ENCODE measurements at places on chromosomes 1 and 21.

DNA sequence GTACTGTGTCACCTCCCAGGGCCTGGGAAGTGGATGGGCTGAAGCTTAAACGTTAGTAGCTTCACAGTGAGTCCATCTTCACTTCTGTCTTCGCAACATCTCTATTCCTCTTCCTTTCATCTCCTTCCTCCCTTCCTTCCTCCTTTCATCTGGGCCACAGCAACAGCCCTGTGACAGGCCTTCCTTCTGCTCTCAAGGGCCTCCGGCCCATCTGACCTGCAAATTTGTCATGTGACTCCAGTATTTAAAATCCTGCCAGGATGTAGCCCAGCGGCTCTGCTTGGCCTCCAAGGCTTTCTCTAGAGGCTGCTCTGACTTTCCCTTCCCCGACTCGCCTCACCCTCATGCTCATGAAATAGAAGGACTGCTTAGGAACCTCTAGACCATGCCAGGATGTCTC lies 10.9 kb upstream of the BATF3 start:
- DNase-seq = no peak

DNA sequence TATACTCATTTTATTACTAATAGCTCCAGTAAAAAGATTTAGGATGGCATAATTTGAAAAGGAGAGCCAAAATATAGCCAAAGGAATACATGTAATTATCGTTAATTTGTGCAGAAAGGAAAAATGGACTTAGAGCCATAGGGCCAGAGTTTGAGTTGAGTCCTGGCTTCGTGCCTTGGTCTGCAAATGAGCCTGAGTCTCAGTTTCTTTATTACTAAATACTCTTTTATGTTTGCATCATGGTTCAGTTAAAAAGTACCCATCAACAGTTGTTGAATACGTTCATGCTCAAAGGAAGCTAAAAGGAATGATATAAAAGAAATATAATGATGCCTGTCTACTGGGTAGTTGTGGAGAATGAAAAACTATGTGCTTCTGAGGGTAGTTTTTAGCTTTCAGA lies 155.7 kb upstream of the FAM78B start:
- no peak for DNase-seq

DNA sequence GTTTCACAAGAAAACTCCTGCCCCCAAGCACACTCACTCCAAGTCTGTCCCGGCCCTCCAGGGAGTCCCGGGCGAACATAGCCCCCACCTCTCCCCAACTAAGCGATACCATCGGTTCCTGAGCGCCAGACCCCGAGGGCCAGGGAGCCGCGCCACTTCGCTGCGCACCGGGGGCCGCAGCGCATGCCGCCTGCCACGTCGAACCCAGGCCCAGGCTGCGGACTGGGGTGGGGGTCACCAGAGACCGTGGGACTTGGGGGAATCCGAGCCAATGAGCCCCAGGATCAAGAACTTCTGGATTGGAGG lies 801 bp downstream of the RSPO1 start:
- no peak for DNase-seq

- DNase-seq = no peak
Observed at GRCh38 chr1:85577419-85578320, 2.9 kb upstream of the CCN1 start.

DNA sequence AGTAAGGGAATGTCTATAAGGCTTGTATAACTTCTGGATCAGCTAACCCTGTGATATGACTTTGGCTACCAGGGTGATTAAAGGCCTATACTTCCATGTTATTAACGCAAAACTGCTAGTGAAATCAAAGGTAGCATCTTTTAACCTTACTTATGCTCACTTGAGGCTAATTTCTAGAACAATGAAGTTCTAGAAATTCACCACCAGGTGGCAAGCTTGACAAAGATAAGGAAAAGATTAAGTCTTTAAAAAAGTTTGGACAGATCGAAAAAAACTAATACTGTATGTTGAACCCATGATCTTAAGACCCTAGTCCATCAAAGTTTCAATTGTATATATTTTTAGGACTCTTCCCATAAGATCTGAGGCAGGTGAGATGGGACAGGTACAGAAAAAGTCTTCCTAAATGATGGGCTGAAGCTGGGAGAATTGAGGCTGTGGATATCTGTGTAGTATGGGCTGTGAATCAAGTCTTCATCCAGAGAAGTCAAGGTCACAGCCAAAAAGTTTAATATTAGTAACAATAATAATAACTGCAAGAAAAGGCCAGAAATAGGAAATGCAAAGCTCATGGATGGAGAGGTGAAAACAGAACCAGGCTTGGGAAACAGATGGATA lies 18.8 kb downstream of the KYAT3 start:
- DNase-seq = no peak

GRCh38 chr1:235012436-235013210 lies 116.0 kb downstream of the TOMM20 start:
- DNase-seq = no peak

DNA sequence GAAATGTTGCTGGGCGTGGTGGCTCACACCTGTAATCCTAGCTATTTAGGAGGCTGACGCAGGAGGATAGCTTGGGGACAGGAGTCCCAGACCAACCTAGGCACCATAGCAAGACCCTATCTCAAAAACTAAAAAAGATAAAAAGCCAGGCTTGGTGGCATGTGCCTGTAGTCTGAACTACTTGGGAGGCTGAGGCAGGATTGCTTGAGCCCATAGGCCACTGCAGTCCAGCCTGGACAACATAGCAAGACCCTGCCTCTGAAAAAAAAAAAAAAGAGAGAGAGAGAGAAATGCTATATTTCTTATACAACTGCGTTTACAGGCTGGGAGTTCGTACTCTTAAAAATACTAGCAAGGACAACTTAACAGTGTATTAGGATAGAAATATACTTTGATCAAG lies 46.2 kb upstream of the SPOCD1 start:
- DNase-seq = no peak

GRCh38 chr1:80827666-80828065 lies 973.1 kb upstream of the ADGRL2 start:
- no peak for DNase-seq

GRCh38 chr1:6418668-6419396 lies 887 bp downstream of the HES2 start:
- no peak for DNase-seq

- DNase-seq = peak; percentile 85
Observed at GRCh38 chr1:36824390-36824861, 209.9 kb downstream of the GRIK3 start.

GRCh38 chr1:117696561-117696960 lies 90.7 kb downstream of the TENT5C start:
- no peak for DNase-seq

DNA sequence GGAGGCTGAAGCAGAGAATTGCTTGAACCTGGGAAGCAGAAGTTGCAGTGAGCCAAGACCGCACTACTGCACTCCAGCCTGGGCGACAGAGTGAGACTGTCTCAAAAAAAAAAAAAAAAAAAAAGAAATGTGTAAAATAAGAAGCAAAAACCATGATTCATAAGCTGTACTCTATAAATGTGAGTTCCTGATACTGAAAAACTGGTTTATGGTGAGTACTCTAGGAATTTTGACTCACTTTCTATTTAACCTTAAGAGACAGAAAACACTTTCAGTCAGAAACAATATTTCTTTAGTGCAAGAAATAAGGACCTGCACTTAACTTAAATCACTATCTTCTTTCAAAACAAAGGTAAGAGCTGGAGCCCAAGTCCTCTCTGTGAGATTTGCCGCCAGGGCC lies 19.9 kb upstream of the POU2F1 start:
- DNase-seq = no peak

- DNase-seq = peak; percentile 23
Observed at GRCh38 chr1:246923900-246924299, 7.8 kb downstream of the AHCTF1 start.

DNA sequence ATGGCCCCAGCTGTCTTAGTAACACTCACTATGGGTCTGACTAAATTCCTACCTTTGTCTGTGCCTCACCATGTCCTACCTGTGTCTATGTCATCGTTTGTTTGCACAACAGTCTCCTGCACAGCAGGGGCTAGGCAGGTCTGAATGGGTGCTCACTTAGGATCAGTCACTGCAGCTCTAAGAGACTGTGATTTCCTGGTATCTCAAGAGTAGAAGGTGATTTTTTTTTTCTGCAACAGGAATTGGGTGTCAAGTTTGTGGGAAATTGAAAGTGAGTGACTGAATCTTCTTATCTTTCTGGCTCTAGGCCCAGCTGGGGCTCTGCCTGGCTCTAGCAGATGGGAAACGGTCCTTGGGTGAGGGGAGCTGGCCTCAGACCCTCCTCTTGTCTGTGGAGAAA lies 46.4 kb upstream of the TRABD2B start:
- DNase-seq = no peak

GRCh38 chr1:29853716-29854330 lies 617.5 kb downstream of the PTPRU start:
- DNase-seq = no peak

GRCh38 chr1:155012026-155012546 lies 9.5 kb downstream of the ZBTB7B start:
- DNase-seq = peak; percentile 77

- DNase-seq = no peak
Observed at GRCh38 chr1:16262067-16262466, 25.1 kb upstream of the CPLANE2 start.

GRCh38 chr1:240491796-240492195 lies 120.2 kb downstream of the GREM2 start:
- DNase-seq = no peak

DNA sequence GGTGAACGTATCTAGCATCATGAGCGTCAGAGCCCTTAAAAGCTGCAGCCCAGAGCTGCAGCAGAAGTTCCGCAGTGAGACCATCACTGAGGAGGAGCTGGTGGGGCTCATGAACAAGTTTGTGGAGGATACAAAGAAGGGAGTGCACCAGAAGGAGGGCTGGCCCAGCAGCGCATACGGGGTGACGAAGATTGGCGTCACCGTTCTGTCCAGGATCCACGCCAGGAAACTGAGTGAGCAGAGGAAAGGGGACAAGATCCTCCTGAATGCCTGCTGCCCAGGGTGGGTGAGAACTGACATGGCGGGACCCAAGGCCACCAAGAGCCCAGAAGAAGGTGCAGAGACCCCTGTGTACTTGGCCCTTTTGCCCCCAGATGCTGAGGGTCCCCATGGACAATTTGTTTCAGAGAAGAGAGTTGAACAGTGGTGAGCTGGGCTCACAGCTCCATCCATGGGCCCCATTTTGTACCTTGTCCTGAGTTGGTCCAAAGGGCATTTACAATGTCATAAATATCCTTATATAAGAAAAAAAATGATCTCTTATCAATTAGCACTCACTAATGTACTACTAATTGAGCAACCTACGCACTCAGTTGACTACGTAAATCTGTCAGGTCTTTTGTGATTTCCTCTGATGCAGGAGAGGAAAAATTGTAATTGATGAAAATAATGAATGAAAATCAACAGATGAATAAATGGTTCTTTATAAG lies 2.8 kb downstream of the CBR1 start:
- DNase-seq = no peak

DNA sequence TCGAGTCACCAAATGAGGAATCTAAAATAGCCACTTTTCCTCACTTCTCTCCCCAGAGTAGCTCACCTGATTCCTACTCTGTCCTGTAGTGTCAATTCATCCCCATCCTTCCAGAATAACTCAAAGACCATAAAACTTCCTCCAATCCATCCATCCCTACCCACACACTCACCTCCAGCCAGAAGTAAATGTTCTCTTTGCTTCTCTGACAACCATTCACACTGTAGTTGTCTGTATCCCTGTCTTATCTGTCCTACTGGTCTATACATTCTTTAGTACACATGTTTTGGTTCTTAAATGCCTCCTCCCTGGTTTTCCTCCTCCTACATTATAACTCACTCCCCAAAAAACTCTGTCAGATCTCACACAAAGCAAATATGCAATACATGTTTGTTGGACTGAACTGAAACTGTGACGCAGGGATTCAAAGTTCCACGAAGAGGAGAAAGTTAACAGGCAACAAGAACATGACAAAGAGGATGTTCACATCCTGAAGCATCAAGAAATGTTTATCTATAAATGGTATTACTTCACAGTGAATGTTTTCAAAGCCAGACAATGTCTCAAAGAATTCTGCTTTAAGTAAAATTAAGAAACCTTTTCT lies 11.0 kb downstream of the TP53BP2 start:
- DNase-seq = no peak

DNA sequence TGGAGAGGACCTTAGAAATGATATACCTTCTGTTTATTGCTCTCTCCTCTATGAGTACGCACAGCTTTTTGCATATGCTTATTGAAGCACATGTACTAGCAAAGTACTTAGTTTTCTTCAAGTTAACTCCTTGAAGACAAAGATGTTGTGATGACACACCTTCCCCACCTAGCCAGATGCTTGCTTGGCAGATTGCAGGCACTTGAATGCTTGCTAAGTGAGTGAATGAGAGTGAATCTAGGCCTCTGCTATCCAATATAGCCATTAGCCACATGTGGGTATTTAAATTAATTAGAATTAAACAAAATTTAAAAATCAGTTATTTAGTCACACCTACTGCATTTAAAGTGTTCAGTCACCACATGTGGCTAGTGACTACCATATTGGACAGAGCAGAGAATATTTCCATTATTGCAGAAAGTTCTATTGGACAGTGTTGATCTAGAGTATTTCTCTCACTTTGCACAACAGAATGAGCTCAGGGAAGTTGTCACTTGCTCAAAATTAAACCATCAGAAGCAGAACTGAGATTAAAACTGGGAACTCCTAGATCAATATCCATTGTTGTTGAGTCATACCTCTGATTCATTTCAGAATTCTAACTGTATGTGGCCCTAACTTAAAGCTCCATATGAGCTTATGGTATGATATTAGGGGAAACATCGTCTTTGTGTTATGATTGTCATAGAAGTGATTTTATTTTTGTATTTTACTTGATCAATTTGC lies 8.6 kb upstream of the EEIG2 start:
- DNase-seq = no peak

DNA sequence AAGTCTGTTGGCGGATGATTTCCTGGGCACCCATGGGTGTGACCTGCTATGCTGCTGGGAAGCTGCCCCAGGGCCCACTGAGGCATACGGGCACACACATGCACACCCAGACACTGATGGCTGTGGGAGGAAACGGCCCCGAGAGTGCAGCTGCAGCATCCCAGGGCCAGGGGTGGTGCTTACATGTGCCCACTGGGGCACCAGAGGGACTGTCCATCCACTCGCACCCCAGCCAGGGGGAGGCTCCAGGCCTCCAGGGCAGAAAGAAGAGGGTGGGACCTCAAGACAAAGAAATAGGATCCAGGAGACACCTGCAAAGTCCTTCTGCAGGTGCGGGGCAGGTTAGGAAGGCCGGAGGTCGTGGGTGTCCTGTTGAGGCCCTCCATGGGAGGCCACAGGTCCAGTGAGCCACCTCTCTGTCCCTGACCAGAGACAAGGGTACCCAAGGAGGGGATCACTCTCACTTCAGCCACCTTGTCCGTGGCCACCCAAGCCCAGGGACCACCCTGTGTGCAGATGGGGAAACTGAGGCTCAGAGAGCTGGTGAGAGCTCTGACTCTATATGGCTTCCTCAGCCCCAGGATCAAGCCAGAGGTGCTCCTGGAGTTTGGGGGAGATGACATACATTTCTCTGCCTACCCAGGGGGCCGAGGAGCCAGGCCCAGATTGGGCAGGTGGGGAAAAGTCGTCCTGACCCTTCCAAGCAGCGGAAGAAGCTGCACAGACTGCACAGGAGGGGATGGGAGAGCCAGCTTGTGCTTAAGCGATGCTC lies 57.1 kb downstream of the WNT9A start:
- DNase-seq = no peak

- no peak for DNase-seq
Observed at GRCh38 chr1:230940848-230941247, 37.8 kb downstream of the TTC13 start.

GRCh38 chr1:212566522-212567479 lies 41.8 kb upstream of the ATF3 start:
- DNase-seq = peak; percentile 61
